ENCODE measurements at places on chromosomes 5 and 9.
A peak's percentile ranks its signal among the peaks of the same experiment; 100 is the strongest.

GRCh38 chr9:125896404-125896803 lies 149.2 kb downstream of the PBX3 start:
- no peak for DNase-seq

DNA sequence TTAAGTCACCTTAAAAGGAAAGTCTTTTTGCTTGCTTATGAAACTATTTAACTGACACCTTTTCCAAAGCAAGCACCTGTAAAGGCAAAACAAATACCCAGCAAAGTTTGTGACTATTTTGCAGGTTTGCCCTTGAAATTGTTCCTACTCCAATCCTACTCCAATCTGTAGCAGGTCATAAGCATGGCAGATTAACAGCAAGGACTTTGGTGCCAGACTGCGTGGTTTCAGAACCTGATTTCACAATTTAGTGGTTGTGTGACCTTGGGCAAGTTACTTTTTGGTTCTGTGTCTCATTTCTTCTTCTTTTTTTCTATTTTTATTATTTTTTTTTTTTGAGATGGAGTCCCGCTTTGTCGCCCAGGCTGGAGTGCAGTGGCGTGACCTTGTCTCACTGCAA lies 282.1 kb downstream of the RFX3 start:
- no peak for DNase-seq

- DNase-seq = no peak
Observed at GRCh38 chr9:122656378-122656777, 1.0 kb downstream of the OR1B1 start.

- DNase-seq = no peak
Observed at GRCh38 chr5:18357486-18357885, 723.2 kb downstream of the TAF11L14 start.

DNA sequence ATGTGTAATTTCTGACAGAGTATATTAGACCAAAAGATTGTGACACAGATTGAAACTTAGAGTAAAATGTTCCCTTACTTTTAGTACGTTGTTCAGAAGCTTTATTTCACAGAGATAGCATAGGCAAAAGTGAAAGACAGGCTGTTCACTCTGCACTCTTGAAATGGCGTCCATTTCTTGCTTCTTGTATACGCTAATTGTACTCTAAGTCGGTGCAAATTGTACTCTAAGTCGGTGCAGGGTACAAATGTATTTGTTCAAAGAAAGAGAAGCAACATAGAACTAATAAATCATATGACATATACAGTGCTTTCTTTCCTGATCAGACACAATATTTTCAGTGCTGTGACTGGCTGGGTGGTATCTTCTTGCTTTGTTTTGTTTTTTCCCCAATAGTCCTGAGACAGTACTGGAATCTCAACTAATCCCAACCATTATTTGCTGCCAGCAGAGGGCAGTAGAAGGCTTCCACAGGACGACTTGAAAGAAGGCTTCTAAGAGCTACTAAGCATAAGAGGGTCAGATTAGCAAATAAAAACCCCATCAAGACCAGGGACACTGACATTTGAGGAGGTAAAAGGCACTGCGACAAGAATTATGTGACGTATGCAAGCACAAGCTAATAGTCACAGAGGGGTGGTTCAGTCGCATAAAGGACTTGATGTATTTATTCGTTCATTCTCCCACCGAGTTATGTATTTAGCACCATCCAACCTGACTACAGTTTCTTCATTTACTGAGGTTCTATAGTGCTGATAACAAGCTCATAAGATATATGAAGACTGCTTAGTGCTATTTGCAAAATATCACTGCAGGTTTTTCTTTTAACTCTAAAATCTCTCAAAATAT lies 831.8 kb downstream of the TAF11L14 start:
- DNase-seq = peak; percentile 79

- no peak for DNase-seq
Observed at GRCh38 chr9:114486205-114486963, 18.9 kb downstream of the WHRN start.

GRCh38 chr5:158152136-158152535 lies 293.2 kb upstream of the CLINT1 start:
- DNase-seq = no peak

- DNase-seq = no peak
Observed at GRCh38 chr9:77663754-77664153, 15.6 kb upstream of the GNA14 start.
